ENCODE measurements at places on chromosomes 1 and 21.
A peak's percentile ranks its signal among the peaks of the same experiment; 100 is the strongest.

DNA sequence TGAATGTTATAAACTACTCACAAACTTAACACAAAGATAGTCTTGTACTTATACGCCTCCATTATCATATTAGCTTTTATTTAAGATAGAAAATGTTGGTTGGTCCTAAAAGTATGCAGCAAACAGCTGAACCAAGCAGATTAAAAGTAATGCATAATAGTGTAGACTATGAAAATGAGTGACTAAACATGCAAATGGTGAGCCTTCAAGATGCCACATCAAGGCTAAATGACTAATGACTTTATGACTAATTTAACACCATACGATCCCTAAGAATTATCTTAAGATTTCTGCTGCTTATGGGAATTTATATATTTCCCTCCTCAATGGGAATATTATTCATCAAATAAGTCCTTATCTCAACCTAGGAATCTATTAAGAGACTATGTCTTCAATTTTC is 4.6 kb downstream of the GPATCH2 start:
- no peak for DNase-seq

GRCh38 chr1:234770924-234771540 is 161.1 kb upstream of the IRF2BP2 start:
- DNase-seq = no peak

- no peak for DNase-seq
These were observed 34.2 kb downstream of the JUN start for GRCh38 chr1:58749646-58750045.

DNA sequence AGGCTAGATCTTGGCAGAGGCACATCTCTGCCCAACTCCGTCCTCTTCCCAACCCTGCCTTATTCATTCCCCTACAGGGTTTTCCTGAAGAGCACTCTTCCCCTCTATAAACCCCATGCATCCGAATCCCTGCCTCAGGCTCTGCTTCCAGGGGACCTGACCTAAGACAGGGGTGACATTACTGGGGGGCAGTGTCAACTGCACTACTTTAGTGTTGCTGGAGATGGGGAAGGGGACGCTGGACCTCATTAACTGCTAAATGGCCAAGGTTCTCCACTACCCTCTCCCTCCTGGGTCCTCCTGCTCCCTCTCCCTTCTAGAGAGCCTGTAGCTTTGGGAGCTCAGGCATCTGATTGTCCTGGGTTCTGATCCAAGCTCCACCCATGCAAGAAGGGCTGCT is 126.2 kb downstream of the GRIK3 start:
- no peak for DNase-seq

DNA sequence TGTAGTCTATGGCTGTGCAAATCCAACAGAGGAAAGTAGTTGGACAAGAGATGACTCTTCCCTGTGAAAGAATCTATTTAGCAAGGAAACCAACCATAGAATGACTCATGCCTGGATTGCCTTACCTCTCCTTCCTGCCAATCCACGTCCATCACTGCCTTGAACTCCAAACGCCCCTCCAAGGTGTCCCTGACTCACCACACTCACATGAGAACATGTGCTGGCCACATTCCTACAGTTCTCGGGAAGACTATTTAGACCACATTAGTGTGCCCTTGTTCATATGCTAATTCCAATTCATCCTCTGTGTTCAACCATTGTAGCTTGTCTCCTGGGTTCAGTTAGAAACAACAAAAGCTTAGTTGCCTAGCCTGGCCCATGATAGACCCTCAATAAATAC is 157.3 kb downstream of the SLC30A10 start:
- DNase-seq = no peak

- no peak for DNase-seq
These were observed 65.9 kb upstream of the L1TD1 start for GRCh38 chr1:62128745-62129144.

GRCh38 chr1:111886741-111887140 is 102.7 kb downstream of the KCND3 start:
- DNase-seq = no peak

DNA sequence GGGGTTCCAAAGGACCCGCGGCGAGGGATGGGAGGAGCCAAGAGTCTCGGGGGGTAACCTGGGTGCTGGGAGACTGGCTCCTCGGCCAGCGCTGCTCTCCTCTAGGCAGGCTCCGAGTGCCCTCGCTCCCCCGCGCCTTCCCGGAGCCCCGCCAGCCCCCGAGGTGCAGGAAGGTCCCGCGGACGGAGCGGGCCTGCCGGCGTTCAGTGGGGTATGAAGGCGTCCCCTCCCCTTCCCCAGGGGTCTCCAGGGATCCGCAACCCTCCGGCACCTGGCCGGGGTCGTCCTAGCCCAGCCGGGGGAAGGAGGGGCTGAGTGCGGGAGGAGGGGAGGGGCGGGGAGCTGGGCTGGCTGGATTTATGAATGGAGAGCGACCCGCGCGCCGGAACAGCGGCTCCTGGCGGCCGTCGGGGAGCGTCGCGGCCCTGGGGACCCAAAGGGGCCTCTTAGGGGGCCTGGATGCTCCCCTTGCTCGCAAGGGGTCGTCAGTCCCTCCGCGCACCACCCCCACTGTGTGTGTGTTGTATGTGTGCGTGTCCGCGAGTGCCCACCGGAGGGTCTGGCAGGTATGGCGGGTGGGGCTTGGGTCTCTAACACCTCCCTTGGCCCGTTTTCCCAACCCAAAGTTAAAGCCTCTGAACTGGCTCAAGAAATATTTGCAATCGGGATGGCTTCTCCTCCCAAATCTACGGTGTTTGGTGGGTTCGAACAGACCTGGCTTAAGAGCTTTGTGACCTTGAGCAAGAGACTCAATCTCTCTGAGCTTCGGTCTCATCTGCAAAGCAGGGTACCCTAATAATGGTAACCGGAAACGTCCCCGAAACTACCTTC is 642 bp downstream of the HCRTR1 start:
- peak; percentile 55 for DNase-seq

- no peak for DNase-seq
These were observed 16.6 kb downstream of the MYOG start for GRCh38 chr1:203069030-203069747.

GRCh38 chr1:20483098-20483832 is 2.7 kb downstream of the CAMK2N1 start:
- no peak for DNase-seq

- DNase-seq = no peak
These were observed 14.7 kb downstream of the NAV1 start for GRCh38 chr1:201553496-201554189.

DNA sequence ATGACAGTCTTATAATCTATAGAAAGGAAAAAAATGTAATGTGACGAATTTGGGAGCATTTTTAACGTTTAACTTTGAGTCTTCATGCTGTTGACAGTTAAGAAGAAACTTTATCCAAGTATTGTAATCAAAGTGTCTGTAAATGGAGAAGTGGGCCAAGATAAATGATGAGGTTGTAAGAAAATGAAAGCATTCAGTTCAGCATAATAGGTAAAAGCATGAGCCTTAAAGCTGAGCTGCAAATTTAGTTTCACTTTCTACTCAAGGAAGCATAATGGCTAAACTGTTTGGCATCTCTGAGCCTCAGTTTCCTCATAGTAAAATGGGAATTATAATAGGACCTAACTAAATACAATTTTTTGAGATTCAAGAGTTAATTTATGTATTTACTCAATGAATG is 1554.8 kb downstream of the KCNT2 start:
- no peak for DNase-seq

DNA sequence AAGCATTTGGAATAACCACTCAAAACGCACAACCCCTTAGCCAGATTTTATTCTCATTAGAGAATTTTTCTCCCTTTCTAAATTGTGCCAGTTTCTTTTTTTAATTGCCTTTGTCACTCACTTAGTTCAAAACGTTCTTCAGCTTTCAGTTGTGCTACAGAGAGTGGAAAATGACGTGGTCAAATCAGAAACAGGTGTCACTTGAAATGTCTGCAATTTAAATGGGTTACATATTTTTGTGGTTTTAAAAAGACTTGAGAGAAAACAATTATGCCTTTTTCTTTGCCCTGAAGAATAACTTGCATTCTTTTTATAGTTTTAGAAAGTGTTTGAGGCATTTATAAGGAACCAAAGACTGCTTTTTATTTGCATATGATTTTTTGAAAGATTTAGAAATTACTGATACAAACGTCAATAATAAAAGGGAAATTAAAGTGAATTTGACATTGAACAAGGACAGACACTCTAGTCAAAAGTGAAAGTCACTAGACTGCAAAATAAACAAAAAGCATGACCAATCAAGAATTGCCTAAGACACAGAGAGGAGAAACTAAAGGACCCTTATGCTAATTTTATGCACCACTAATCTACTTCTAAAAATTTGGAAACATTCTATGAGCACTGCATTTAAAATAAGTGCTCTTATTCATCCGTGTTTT is 191.0 kb downstream of the TPR start:
- DNase-seq = no peak

GRCh38 chr1:215043401-215043800 is 39.1 kb upstream of the KCNK2 start:
- DNase-seq = no peak

GRCh38 chr21:36709030-36709867 is 10.3 kb downstream of the SIM2 start:
- no peak for DNase-seq

DNA sequence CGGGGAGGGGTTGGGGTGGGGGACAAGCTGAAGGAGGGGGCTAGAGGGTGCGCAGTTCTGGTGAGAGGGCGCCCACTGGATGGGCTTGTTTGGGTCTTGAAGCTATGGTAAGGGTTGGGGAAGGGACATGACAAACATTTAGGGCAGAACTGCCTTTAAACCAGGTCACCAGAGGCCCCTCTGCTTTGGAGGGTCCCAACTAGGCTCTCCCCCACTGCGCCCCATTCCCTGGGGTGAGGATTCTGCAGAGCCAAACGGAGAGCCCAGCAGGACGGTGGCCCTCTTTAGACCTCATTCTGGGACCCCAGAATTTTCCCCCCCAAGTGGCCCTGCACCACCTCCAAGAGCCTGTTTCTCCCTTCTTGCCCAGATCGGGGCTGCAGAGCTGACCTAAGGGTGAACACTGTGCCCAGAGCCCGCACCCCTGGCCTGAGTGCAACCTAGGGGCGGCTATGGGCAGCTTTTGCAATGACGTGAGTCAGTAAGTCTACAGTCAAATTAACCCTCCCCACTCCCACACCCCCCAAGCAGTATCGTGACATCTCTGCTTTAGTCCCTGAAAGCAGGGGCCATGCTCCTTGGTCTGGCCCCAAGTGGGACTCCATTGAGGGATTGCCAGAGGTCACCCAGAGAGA is 593.8 kb downstream of the MATN1 start:
- no peak for DNase-seq

DNA sequence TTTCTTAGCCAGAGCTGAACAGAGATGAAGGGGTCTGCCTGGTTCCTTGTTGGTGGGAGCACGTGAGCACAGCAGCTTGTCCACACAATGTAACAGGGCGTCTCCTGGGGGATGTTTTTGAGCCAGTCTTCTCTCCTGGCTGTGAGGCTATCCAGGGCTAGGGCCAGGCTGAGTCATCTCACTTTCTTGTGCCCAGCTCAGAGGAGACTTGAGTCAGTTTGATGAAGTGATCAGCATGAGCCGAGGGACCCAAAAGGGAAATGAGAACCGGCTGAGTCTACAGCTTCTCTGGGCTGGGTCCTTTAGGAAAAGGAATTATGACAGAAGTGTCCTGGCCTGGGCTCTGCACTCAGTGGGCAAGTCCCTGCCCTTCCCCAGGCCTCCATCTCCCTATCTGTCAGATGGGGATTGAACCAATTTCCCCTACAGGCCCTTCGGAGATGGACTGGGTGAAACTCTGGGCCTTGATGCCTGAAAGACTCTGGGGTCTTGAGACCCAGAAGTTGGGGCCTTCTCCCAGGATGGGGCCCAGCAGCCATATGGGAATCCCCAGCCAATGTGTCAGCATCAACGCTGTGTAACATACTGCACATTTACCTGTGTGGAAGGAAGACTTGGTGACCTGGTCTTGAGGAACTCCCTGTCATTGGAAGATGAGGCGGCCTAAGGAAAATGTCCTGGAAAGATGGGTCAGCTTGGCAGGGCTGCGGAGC is 36.6 kb downstream of the DMRTB1 start:
- DNase-seq = no peak

DNA sequence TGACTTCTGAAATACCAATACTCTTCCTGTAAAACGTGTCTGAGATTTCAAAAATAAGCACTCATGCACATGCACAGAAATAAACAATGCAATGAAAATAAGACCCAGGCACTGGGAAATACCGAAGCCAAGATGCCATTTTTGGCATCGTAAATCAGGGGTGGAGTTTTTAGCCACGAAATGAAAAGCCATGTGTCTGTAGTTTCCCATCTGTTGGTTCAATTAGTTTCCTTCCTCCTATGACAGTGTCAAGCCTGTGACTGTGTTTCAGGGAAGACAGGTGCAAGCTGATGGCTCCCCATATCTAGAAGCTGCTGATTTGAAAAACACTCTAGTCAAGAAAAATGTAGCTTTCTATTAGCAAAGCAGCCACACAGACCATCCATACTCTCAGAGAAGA is 480.4 kb upstream of the CAMK1G start:
- no peak for DNase-seq

DNA sequence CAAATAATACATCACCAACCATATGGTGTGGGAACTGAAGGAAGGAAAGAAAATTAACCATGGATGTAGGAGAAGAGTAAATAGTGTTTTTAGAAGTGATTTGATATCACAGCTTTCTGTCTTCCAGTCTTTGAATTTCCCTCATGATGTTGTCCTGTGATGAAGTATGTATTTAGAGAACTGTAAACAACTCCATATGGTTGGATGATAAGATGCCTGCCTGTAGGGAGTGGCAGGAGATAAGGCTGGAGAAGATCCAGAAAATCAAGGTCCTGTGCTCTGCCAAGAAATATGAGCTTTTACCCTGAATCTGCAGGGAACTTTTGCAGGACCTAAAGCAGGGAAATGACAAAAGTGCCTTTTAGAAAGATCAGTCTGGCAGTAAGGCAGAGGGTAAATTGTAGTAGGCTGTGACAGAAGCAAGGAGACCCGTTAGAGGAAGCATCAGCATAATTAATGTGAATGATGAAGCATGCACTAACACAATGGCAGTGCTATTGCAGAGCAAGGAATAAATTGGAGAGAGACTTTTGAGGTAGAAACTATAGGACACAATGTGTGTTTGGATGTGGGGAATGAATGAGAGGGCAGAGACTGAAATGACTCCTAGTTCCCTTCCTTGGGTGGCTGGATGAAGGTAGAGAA is 21.9 kb downstream of the CEPT1 start:
- no peak for DNase-seq

Data from GM18507 (cell line).